ENCODE measurements at places on chromosomes 11 and 22. TPM values are rescaled to one million over a fixed set of nuclear protein-coding genes. Genes with fewer than 3 reads are reported as not detected.

Gene DDTL
- total RNA-seq = not detected

Gene HOATZ
- total RNA-seq = not detected

Gene RCE1
- total RNA-seq = 21.7 TPM

DNA sequence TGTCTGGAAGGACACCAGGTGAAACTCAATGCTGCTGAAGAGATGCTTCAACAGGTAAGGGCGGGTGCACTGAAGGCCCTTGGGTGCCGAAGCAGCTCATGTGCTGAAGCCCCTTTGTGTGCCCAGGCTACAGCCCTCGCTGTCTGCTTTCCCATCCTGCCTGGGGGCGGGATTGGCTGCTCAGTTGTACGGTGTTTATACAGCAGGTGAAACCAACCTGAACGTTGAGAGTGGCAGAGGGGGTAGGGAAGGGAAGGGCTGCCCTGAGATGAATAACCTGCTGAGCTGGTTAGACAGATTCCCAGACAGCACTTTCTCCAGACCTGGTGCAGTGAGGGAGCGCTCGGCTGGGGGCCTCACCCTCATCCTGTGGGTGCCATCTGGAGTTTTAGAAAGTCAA lies 75.7 kb downstream of the CYB5R2 start:
- DNase-seq = no peak

DNA sequence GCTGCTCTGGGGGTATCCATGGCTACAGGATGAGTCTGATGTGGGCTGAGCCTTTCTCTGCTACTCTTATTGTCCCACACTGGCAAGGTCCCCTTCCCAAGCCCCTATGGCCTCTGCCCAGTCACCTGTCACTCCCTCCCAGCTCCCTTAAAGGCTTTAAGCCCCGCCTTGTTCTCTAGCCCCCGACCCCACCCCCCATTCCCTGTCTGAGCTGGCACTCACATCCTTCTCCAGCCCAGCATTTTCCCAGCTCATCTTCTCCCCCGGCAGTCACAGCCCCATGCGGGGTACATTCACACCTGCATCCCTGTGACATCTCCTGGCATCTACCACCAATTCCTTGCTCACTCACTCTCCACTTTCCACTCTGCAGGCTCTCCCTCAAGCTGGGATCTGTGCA lies 4.3 kb downstream of the MTFP1 start:
- DNase-seq = no peak

- no peak for DNase-seq
Observed at GRCh38 chr11:528815-529727, 6.3 kb downstream of the HRAS start.

- no peak for DNase-seq
Observed at GRCh38 chr11:112298535-112298934, 37.9 kb upstream of the PLET1 start.

- no peak for DNase-seq
Observed at GRCh38 chr11:30434901-30435300, 112.0 kb downstream of the ARL14EP start.

DNA sequence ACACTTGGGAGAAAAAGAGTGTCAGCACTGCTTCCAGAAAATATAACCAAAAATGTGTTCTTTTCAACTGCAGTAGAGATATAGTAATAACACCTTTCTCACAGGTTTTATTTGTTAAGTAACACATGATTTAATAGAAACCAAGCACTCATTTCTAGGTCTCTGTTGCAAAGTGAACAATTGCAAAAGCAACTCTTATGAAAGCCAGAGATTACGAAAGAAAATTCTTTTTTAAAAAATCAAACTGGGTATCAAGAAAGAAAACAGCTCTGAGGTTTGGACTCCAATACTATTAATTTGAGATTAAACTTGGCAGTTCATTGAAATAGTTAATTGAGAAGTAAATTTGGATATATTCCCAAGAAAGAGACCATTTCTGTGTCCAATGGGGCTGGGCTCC lies 9.8 kb upstream of the XKR3 start:
- DNase-seq = no peak

DNA sequence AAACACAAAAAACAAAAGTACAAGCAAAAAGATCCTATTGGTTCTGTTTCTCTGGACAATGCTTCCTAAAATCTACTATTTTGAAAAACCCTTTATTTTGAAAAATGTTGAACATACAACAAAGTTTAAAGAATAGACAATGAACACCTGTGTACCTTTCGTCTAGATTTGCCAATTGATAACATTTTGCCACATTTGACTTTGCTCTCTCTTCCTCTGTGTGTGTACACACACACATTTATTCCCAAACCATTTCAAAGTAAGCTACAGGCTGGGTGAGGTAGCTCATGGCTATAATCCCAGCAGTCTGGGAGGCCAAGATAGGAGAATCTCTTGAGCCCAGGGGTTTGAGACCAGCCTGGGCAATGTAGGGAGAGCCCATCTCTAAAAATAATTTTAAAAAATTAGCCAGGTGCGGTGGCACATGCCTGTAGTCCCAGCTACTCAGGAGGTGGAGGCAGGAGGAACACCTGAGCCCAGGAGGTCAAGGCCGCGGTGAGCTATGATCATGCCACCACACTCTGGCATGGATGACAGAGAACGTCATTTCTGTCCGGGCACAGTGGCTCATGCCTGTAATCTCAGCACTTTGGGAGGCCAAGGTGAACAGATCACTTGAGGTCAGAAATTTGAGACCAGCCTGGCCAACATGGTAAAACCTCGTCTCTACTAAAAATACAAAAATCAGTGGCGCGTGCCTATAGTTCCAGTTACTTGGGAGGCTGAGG lies 5.3 kb upstream of the PSMC3 start:
- no peak for DNase-seq

DNA sequence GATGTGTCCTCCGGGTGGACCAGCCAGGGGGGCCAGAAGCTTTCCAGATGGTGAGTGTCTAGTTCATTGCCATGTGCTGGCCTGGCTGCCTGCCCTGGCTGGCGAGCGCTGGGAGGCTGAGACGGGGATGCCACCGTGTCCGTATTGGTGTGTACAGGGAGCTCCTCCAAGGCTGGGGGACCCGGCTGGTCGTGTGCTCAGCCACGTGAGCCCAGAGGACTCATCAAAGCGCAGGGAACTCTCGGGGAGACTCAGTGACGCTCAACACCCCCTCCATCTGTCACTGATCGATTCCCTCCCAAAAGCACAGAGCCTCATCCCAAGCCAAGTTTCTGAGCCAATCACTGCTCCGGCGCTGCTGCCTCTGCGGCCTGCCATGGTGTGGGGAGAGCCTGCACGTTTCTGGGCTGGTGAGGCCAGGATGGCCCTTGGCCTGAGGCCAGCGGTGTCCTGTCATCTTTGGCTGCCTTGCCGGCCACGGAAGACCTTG lies 423.7 kb downstream of the SHANK2 start:
- no peak for DNase-seq

GRCh38 chr11:2400762-2401435 lies 349 bp downstream of the TSSC4 start:
- no peak for DNase-seq

DNA sequence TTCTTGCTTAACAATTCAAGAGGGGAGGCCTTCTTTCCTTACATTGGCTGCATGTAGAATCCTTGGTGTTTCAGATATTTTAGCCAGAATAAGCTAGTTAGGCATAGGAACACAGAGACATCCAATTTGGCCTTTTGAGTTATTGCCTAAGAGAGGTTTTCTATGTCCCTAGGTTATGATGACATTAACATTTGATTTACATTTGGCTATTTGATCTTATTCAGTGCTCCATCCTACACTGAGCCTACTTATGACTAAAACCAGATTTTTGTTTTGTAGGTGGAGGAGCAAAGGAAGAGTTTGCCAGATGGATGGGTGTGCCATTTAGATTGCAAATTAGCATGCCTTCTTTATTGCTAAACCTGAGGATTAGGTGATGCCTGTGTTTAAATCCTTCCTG lies 11.1 kb upstream of the SLC37A2 start:
- DNase-seq = no peak

DNA sequence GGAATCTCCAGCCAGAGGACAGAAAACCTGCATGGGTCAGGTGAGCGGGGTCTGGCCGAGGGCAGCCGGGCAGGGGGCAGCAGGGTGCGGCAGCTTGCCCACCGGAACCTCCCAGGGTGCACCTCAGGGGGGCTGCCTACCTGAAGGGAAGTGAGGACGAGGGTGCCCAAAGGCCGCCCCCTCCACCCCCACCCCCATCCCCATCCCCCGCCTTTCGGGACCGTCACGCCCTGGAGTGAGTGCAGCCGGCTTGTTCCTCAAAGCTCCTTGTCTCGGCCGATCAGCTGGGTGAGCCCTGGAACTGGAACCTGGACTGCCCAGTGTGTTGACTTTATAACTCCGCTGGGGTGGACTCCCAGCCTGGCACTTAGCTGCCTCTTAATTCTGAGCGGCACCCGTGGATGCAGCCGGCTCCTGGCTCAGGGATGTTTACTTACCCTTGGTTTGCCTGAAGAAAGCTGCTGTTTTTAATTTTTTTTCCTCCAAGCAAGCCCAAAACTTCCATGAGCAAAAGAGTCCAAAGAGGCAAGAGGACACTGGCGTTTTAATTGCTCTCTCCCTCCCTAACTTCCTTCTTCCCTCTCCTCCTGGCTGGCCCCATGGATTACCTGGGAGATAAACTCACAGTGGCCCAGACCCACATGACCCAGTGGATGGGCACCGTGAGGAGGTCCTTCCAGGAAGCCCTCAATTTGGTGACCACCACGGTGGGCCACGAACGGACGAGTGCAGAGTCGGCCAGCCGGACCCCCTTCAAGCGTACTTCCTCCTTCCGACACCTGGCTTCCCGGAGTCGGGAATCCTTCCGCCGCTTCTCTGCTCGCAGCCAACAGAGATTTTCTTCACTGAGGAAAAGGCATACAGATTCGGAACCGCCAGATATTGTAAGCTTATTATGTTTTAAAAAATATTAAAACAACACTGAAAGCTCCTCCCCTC lies 87.8 kb upstream of the CRYBB3 start:
- DNase-seq = no peak

GRCh38 chr22:42902875-42903510 lies 45.9 kb upstream of the ARFGAP3 start:
- no peak for DNase-seq

GRCh38 chr11:106950067-106950491 lies 68.2 kb downstream of the GUCY1A2 start:
- DNase-seq = no peak

DNA sequence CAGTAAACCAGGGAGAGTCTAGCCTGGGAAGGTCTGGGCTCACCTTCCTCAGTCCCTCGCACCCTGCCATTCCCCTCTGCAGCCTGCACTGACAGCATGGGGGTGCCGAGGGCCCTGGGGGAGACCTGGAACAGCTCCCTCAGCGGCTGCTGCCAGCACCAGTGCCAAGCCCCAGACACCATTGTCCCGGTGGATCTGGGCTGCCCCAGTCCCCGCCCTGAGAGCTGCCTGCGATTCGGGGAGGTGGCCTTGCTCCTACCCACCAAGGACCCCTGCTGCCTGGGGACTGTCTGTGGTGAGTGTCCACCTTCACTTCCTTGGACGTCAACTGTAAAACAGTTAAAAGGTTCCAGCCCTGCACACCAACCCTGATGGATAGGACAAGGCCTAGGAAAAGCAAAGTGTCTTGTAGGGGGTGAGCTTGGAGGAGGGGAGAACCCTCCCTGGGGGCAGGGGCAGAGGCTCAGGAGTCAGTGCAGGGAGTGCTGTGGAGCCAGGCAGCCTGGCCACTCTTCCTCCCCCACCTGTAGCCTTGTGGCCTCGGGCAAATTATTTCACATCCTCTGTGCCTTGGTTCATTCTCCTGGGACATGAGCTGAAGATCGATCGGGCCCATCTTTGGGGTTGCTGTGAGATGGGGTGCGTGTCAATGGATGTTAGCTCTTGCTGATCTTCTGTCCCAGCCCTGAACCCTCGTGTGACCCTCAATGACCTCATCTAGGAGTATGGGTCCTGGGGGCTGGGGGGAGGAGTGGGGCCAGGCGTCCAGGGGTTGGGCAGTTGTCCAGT lies 85.2 kb upstream of the MYOD1 start:
- no peak for DNase-seq

DNA sequence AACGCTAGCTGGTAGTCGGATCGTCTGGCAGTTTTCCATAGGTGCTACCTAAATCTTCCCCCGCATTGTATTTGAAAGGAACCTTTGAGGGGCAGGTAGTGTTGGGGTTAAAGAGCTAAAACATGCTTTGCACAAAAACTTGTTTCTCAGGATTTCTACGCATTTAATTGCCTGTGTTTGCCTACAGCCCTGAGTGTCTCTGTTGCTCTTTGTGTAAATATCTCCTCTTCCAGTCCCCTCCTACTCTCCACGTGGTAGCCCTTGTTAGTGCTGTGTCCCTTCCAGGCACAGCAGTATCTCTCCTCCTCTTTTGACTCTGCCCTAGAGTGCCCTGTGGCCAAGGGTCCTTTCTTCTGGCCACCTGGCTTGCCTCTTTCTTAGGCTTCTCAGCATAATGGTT lies 81.7 kb downstream of the BARX2 start:
- no peak for DNase-seq

- DNase-seq = no peak
Observed at GRCh38 chr11:120842195-120842594, 181.7 kb upstream of the TBCEL start.

- no peak for DNase-seq
Observed at GRCh38 chr22:37509059-37509860, 10.0 kb downstream of the CARD10 start.

DNA sequence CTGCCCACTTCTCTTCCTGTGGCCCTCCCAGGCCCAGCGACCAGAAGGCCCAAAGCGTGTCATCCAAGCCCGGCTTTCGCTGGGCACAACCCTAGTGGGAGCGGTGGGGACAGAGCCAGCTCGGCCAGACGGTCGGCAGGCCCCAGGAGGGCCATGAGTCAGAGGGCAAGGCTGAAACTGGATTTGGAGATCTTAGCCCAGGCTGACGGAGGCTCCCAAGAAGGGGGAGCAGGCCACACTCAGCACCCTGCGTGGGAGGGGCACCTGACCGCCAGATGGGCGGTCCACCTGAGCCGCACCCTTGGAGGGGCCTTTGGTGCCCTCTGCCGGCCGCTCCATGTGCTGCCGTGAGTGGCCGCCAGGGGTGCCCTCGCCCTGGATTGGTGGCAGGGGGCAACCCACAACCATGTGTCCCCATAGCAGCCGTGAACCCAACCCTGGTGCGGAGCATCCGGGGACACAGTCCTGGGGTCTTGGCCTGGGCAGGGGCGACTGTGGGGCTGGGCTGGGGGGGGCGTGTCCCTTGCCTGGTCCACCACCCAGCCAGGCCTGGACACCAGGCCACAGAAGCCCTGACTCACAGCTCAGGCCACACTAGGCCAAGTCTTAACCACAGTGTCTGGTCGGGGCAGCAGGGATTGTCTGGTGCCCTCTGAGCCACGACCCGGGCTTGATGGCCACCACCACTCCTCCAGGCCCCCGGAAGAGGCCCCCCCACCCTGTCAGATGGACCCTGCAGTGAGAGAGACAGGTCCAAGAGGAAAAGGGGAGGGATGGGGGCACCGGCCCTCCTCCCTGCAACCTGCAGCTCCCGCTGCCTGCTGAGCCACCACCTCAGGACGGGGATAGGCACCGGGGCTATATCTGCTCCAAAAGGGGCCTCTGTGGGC lies 19.2 kb upstream of the TALDO1 start:
- no peak for DNase-seq

All from esophagus squamous epithelium (tissue), 5 donors.